NCI-H526 (cell line): ENCODE measurements at places on chromosomes 5 and 9.
A peak's percentile ranks its signal among the peaks of the same experiment; 100 is the strongest.

DNA sequence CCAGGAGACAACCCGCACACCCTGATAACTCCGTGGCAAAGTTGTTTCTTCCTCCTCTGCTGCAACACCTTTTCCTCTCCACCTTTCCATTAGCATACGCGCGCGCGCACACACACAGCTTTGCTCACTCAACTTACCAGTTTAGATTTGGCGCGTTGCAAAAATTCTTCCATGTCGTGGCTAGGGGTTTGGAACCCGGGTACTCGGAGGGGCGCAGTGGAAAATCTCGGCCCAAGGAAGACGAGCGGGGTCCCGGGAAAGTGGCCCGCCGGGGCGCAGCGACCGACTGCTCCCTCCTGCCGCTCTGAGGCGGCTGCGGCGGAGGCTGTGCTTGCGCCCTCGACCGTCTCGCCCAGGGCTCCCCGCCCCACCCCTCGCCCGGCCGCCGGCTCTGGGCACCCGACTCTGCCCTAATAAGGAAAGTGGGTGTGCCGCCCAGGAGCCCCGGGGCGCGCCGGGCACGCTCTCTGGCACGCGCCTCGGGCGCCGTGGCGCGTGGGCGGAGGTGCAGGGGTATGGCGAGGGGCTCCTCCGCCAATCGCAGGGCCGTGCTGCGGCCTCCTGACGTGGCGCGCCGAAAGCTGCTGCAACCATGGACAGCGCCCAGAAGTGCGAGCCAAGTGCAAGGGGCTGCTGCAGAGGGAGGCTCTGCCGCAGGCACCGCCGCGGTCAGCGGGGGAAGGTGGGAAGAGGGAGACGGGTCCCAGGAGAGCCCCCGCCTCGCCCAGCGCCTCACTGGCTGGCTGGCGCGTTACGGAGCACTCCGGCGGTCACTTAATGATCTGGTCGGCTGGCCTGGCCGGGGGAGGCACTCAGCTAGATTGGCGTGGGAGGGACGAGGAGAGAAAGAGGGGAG lies at the start of gene PRUNE2:
PRUNE2 (minus strand) TSS at position 324 of the 856 bp plus-strand sequence; CDS start at position 173, 151 bp downstream.
- DNase-seq = no peak

- no peak for DNase-seq
Measured at GRCh38 chr9:33468797-33469621, 4.7 kb downstream of the NOL6 start.

DNA sequence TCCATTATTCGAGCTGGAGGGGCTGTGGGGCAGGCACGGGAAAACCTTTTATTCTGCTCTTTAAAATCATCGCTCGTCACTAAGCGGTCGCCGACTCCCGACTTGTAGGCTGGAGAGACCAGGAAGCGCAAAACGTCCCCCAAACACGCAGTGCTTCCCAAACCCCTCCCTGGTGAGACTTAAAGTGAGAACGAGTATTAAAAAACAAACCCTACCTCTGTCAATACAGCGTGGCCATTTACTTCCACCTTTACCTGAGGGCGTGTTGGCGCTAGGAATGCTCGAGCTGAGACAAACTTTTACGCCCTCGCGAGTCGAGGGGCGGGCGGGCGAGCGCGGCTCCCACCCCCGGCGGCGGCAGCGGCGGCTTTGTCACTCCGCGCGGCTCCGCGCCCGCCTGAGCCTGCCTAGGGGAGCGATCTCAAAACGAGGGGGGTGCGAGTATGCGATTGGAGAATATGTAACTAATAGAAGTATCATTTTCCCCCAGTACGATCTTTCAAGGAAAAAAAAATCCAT lies at the start of gene NR2F1-AS1:
NR2F1-AS1 (minus strand) TSS at position 293 of the 519 bp plus-strand sequence.
- no peak for DNase-seq

GRCh38 chr9:135275571-135276289 lies 188.3 kb downstream of the OLFM1 start:
- DNase-seq = no peak

GRCh38 chr9:105861972-105862371 lies 167.6 kb downstream of the TMEM38B start:
- no peak for DNase-seq

- no peak for DNase-seq
Measured at GRCh38 chr5:150632305-150633160, 7.9 kb upstream of the SYNPO start.

DNA sequence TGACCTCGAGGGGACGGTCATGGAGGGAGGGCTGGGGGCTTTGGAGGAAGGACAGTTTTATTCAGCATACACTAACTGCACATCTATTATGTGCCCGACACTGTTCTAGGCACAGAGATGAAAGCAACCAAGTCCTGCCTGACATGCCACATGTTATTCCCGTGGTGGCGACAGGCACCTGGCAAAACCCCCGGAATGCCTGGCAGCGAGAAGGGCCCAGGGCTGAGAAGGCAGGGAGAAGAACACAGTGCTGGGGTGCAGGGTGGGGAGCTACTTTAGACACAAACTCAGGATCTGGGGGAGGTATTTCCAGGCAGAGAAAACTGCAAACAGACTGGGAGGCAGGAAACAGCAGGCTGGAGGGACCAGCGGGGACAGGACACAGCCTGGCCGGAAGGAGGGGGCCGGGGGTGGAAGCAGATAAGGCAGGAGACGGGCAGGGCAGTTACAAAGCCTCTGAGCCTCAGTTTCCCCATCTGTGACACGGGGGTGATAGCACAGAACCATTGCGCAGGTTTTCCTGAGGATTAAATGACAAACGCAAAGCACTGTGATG lies 77.7 kb downstream of the STK10 start:
- DNase-seq = no peak

DNA sequence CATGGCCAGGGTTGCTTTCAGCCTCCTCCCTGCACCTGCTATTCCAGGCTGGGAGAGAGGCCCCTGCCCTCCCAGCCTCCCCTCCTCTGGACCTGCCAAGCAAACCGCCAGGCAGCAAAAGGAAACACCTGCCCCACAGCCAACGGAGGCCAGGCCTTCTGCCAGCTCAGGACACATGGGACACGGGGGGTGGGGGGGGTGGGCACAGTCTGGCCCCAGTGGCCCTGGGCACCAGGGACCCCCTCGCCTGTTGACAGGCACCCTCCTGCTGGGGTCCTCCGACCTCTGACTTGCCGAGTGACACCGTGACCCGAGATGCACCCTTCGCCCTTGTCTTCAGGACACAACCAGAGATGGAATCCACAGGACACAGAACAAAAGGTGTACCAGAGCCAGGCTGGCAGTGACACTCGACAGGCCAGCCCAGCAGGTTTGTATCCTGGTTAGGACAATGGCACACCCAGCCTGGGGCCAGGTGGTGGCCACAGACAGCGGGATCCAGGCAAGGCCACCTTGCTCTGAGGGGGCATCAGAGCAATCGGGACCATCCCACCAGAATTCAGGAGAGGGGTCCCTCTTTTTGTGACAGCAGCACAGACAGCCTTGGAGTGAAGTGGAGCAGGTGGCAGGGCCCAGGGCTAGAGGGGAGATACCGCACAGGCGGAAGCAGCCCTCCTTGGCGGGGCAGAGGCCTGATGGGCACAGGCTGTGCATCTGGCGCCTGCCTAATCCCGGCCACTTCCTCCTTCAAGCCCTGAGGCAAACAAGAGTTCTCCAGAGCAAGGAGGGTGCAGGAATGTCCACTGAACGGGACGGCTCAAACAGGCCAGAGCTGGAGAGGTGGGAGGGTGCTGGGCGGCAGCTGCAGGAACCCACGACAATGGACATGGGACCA lies 1.3 kb upstream of the TMEM210 start:
- DNase-seq = no peak

DNA sequence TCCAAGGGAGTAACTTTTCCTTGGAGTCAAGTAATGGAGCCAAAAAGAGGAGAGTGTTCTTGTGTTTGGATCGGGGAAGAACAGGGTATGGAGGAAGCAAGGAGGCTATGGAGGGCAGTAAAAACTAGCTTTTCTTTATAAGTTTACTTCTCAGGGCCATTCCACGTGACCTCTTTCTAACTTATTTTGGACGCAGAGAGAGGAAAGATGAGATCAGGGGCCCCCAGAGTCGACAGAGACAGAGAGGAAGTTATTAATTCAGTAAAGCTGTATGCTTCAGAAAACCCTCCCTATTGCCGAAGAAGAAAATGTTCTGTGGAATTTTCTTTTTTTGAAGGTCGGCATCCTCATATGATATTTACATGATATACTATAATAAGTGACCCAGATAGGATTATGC lies 233.8 kb upstream of the MPDZ start:
- no peak for DNase-seq

- no peak for DNase-seq
Measured at GRCh38 chr5:176671399-176671798, 24.1 kb downstream of the TSPAN17 start.

- no peak for DNase-seq
Measured at GRCh38 chr9:13128266-13128860, 151.1 kb downstream of the MPDZ start.

DNA sequence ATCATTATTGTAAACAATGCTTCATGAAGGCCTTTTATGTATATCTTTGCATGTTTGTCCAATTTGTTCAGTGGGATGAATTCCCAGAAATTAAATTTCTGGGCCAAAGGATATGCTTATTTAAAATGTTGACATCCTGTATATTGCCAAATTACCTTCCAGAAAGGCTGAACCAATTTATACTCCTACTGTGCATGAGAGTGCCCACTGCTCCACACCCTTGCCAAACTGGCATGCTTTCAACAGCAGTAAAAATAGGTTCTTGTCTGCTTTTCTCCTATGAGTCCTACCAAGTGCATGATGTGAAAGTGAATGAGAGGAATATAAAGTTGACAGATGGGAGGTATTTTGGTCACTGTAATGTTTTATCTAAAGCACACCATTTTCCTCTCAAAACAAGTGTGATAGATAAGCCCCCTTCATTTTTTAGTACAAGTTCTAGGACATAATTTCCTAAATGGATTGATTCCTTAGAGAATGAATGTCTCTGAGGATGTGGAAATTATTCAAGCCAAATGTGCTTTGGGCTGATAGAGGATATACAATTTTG lies 70.5 kb upstream of the ERBIN start:
- DNase-seq = no peak

GRCh38 chr5:55410845-55411244 lies 103.1 kb downstream of the MTREX start:
- DNase-seq = no peak

GRCh38 chr5:145510769-145511168 lies 324.4 kb downstream of the PRELID2 start:
- DNase-seq = no peak

GRCh38 chr9:10903969-10904368 lies 291.2 kb upstream of the PTPRD start:
- DNase-seq = no peak

GRCh38 chr5:74865256-74865803 lies 857 bp downstream of the FAM169A start:
- peak; percentile 49 for DNase-seq

DNA sequence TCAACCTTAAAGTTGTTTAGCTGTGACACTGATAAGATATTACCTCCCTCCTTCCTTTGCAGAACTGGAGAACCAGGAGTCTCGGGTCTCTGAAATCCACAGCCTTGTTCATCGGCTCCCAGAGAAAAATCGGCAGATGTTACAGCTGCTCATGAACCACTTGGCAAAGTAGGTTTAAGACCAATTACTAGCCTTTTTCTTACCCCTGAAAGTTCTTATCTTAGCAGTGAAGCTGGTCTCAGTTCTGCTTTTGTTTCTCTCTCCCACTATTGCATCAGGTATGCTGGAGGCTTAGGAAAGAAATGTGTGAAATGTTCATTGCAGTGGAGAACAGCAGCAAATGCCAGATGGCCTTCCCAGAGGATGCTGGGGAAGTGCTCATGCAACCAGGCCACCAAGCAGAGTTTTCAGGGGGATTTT lies 287.4 kb downstream of the ARHGAP26 start:
- no peak for DNase-seq

GRCh38 chr5:110590187-110590586 lies 136.3 kb downstream of the TMEM232 start:
- peak; percentile 16 for DNase-seq

DNA sequence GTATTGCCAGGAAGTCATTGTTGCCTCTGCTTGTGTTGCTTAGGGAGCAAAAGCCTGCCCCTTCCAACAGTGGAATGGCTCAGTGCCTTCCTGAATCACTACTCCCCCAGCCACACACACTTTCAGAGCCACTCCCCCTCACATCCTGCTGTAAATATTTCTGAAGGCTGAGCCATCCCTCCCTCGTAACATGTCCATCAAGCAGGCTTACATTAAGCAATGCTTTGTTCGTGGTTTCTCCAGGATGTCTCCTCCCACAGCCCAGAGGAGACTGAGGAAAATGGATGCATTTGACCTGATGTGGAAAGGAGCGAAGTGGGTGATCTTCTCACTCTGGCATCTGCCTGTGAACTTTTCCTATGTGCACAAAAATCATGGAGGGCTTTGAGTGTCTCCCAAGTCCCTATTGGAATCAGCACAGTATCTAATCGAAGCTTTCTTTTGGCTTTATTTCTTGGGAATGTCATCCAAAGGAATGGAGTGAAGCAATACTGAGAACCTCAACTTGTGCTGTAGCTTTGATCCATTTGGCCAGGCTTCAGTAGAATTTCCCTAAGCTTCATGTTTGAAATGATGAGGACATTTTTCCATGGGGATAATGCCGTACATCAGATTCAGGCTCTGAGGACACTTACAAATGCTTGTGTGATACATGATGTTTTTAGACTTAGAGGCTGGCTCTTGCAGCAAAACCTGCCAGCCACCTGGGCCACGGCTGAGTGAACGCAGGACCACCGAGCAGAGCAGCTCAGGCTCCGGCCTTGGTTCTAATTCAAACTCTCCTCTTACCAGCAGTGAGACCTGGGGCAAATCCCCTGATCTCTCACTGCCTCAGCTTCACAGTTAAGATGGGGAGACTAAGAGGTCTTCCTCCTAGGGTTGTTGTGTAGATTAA lies 389.1 kb downstream of the ENC1 start:
- no peak for DNase-seq

DNA sequence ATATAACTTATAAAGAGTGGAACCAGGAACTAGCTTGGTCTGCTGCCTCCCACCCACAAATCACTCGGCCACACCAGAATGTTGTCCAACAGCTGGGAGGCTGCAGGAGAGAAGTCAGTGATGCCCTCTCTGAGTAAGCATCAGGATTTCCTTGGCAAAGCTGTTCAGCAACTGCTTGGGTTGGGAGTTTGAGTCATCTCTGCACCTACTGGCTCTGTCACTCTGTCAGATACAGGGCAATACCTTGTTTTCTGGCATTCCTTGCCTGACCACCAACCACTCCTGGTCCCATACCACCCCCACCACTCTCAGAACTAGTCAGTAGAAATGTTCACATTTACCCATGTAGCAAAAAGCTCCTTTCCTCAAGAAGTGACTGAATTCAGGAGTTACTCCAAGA lies 36.8 kb upstream of the GCNT4 start:
- no peak for DNase-seq

GRCh38 chr9:92980085-92980745 lies 32.9 kb downstream of the FGD3 start:
- no peak for DNase-seq

GRCh38 chr5:52334367-52334766 lies 453.3 kb upstream of the ITGA1 start:
- DNase-seq = no peak
